ENCODE measurements at places on chromosomes 13 and 19.
A peak's percentile ranks its signal among the peaks of the same experiment; 100 is the strongest.

DNA sequence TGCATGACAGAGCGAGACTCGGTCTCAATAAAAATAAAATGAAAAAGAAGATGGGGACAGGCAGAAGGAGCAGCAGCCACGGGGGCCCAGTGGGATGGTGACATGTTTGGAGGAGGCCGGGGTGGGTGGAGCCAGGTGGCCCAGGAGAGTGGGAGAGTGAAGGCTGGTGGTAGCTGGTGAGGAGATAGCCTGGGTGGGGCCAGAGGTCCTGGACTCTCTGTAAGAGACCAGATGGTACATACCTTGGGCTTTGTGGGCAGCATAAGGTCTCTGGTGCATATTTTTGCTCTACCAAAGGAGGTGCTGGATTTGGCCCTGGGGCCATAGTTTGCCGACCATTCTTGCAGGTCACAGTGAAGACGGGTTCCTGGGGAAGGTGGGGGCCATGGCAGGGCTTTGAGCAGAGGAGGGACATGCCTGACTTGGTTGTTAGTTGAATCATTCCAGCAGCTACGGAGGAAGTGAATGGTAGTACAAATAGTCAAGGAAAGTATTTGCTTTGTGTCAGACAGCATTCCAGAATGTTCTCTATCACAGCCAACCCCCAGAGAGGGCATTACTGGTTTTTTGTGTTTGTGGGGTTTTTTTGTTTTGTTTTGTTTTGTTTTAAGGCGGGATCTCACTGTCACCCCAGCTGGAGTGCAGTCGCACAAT is 69.1 kb downstream of the ARHGEF18 start:
- DNase-seq: peak; percentile 36

DNA sequence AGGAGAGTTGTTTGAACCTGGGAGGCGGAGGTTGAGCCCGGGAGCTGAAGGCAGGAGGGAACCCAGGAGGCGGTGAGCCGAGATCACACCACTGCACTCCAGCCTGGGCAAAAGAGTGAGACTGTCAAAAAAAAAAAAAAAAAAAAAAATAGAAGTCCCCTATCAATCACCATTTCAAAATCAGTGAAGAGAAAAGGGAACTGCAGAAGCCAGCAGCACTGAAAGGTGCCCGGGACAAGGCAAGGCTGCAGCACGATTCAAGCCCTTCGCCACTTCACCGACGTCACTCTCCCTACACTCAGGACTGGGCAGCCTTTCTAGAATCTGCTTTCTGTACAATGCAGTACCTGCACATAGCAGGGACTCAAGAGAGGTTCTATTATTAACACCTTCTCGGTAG is 21.9 kb upstream of the USP12 start:
- no peak for DNase-seq

- DNase-seq: no peak
Measured at GRCh38 chr19:44112802-44113137, 429 bp upstream of the ZNF225 start.

- peak; percentile 76 for DNase-seq
Measured at GRCh38 chr13:106241974-106242953, 293.2 kb downstream of the EFNB2 start.

DNA sequence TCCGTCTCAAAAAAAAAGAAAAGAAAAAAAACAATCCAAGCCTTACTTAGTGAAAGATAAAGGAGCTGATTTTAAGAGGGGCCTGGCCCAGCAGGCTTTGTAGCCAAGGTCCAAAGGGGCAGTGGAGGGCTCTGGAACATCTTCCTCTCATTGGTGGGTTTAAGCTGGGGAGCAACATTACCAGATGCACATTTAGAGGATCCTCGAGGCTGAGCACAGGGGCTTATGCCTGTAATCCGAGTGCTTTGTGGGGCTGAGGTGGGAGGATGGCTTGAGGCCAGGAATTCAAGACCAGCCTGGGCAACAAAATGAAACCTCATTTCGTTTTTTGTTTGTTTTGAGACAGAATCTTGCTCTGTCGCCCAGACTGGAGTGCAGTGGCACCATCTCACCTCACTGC is 8.0 kb upstream of the TMEM160 start:
- no peak for DNase-seq

- DNase-seq: no peak
Measured at GRCh38 chr19:6832412-6832811, 55.0 kb upstream of the ADGRE1 start.
